ENCODE measurements at places on chromosomes 11 and 22. TPM values are rescaled to one million over a fixed set of nuclear protein-coding genes. Genes with fewer than 3 reads are reported as not detected.

TBX1 gene
- 1.3 TPM for total RNA-seq

DNAJC4 gene
- 18.5 TPM for total RNA-seq

ZFTA gene
- total RNA-seq = 33.8 TPM

PLEKHB1 gene
- total RNA-seq = 58.6 TPM

MB gene
- total RNA-seq = 0.50 TPM

THY1 gene
- total RNA-seq = 70.0 TPM

GRAMD1B gene
- 51.5 TPM for total RNA-seq

CYB5R2 gene
- 71.8 TPM for total RNA-seq

MUC15 gene
- total RNA-seq = not detected

RPLP2 gene
- total RNA-seq = 139 TPM

CCDC88B gene
- 4.2 TPM for total RNA-seq

RAB3IL1 gene
- total RNA-seq = 47.7 TPM

FAM180B gene
- 1.8 TPM for total RNA-seq

DBX1 gene
- total RNA-seq = not detected

OR4D5 gene
- not detected for total RNA-seq

IGF2 gene
- 558 TPM for total RNA-seq

BRMS1 gene
- 29.4 TPM for total RNA-seq

TMPRSS5 gene
- total RNA-seq = 18.8 TPM

FGF4 gene
- not detected for total RNA-seq

DDI1 gene
- not detected for total RNA-seq
